ENCODE measurements at places on chromosomes 3 and 15.

DNA sequence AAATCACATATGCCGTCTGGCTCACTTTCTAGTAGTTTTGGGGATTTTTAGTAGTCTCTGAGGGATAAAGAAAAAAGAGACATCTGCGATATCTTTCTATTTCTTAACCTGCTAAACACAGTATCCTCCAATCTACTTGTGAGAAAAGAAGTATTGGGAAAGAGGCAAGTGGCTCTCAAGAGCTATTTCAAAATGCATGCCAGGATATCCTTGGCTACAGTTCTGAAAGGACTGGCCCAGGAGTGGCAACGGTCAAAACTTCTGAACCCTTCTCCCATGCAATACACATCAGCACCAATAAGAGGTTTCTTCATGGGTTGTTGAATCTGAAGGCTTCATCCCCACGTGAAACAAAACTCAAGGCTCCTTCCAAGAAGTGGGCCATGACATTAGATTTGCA, 204.0 kb upstream of the WNT5A start:
- DNase-seq: no peak

DNA sequence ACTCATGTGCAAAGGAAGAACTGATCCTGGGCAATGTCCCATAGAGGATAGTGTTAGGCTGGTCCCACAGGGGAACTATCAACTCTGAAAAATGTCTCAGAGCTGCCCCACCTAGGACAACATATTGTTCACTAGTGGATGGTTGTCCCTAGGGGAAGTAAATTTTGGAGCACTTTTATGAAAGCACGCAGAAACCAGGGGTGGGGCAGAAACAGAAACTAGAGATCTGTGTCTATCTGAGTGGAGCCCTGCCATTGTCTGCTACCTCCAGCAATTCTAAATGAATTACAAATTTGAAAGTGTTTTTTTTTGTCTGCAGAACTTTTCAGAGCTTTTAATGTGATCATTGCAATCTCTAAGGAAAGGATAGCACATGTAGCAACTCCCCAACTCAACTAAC, 357.1 kb upstream of the PROK2 start:
- no peak for DNase-seq

GRCh38 chr15:40063563-40064011, 24.6 kb upstream of the SRP14 start:
- DNase-seq: no peak

GRCh38 chr3:44280077-44280476, 38.4 kb downstream of the TOPAZ1 start:
- DNase-seq: no peak

DNA sequence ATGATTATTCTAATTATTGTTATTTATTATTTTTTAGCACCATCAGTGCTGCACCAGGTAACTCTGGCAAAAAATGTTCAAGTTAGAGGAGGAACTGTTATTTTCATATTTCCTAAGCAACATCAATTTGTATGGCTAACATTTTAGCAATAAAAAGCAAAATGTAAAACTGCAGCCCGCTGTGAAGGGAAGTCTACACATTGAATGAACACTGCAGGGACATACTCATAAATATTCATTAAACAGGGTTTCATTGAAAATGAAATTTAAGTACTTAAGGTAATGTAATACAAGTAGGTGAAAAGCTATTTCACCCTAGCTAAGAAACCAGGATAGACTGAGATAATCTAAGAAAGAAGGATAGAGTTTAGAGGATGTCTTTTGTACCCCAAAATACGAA, 532.7 kb downstream of the NLGN1 start:
- DNase-seq: no peak

- no peak for DNase-seq
These were observed 1.9 kb upstream of the MEX3B start for GRCh38 chr15:82047453-82048400.

DNA sequence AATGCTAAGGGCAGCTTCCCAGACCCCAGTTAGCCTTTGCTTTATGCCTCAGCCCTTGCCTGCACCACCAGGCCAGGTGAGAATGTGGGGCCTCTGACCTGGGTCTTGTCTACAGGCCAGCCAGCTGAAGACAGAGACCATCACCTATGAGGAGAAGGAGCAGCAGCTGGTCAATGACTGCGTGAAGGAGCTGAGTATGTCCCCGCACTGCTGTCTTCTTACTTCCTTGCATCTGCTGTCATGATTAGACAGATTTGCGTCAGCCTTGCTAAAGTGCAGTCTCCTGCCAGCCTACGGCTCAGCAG, 74.6 kb downstream of the CCK start:
- DNase-seq: no peak

DNA sequence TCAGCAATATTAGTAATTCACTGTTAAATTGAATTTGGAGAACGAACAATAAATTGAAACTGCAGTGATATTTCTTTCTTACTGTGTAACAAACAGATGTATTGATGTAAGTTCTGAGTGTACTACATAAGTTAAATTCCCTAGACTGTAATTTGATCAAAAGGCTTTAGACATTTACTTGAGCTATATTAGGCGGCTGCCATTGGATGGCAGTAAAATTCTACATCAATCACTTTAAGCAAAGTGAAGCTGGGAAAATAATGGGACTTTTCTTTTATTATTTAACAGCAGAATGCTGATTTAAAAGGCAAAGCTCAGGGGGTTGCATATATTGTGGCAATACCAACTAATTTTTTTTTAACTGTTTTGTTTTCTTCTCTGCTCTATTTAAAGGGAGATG, 212.6 kb upstream of the PLSCR5 start:
- peak; percentile 22 for DNase-seq

DNA sequence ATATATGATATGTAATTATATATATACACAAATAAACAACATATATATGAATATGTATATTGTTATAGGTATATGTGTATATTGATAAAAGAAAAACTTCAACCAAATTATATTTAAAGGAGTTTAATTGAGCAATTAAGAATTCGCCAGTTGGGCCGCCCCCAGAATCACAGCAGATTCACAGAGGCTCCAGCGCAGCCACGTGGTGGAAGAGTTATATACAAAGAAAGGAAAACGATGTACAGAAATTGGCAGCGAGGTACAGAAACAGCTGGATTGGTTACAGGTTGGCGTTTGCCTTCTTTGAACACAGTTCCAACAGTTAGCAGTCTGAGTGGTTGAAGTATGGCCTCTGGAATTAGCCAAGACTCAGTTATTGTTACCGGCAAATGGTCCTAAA, 137.3 kb upstream of the SLC24A5 start:
- no peak for DNase-seq

- DNase-seq: no peak
These were observed 74.3 kb upstream of the VGLL4 start for GRCh38 chr3:11717768-11718636.

DNA sequence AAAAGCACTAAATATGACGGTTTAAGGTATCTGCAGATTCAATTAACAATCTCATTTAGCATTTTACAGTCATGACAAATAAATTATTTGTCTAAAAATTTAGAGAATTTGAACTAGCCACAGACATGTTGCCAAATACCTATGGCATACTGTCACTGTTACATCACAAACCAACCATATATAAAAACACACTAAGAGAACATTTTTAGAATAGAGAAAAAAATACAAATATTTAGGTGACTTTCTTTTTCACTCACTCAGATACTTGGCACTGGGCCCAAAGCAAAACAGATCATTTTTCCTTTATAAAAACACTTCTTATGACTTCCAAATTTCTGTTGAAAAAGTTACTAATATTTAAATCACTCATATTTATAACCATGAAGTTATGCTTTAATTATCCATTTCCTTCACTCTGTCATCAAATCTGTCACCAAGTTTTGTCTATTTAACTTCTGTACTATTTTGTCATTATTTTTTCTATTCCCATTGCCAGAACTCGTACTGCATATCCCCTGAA, 644.7 kb downstream of the OTOL1 start:
- DNase-seq: no peak

GRCh38 chr3:140273542-140274195, 338.7 kb downstream of the CLSTN2 start:
- DNase-seq: no peak

DNA sequence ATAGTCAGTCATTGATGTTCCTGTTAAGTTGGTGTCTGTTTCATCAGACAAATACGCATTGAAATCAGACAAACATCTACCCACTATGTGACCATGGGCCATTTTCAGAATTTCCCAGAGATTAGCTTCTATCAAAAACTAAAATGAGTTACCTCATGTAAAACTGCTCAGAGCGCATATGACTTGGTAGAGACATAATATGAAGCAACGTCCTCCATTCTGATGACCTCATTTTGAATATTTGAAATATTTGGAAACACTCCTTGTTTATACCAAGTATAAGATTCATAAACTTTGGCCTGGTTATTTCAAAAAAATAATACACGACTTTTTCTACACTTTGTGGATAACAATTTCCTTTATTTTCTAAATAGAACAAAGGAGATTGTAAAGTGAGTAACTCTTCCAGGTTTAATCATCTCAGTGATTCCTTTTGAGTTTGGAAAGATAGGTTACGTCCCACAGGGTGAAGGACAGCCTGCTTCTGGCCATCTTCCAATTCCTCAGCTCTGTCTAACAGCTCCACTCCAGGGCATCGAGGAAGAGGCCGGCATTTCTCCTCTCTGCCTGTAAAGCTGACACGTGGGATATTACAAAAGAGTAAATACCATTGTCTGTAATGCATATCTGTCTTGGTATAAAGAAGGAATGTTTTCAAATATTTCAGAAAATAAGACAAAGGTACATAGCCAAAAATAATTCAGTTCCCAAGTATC, 122.6 kb downstream of the CADM2 start:
- no peak for DNase-seq

- no peak for DNase-seq
These were observed 273.6 kb downstream of the THRB start for GRCh38 chr3:24220859-24221657.

GRCh38 chr15:99496302-99496629, 69.5 kb upstream of the MEF2A start:
- no peak for DNase-seq

DNA sequence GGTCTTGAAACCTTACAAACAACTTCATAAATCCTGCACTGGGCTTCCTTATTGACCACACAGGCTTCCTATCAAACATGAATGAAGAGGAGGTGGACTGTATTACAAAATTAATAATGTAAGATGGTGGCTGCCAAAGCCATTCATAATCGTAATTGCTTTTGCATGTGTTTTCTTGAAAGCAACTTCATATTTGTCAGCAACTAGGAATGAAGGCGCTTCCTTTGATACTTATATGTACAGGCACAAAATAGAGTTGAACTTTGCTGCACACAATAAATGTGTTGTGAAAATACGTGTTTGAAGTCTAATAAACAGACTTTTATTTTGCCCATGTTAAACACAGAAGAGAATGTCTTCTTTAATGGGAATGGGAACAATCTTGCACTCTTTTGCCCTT, 72.1 kb upstream of the OXTR start:
- no peak for DNase-seq

DNA sequence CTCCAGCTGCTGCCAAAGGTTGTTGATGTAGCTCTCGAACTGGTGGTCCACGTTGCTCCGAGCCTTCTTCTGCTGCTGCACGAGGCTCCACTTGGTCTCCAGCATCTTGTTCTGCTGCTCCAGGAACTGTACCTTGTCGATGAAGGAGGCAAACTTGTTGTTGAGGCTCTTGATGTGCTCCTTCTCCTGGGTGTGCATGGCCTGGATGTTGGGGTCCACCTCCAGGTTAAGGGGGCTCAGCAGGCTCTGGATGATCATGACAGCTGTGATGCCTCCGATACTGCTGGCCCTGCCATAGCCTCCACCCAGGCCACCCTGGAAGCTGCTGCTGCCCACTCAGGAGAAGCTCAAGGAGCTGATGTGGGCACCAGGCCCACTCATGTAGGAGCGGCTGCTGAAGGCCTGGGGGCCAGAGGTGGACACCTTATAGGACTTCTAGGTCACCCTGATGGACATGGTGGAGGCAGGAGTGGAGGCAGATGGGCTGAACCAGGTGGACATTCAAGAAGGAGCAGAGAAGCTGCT, 14.9 kb upstream of the PSTPIP1 start:
- no peak for DNase-seq

- DNase-seq: peak; percentile 65
These were observed 1433.9 kb upstream of the CADM2 start for GRCh38 chr3:83524901-83525300.

GRCh38 chr3:47892286-47893040, 89.5 kb downstream of the DHX30 start:
- DNase-seq: no peak

GRCh38 chr15:78995921-78996893, 51.4 kb upstream of the CTSH start:
- no peak for DNase-seq

DNA sequence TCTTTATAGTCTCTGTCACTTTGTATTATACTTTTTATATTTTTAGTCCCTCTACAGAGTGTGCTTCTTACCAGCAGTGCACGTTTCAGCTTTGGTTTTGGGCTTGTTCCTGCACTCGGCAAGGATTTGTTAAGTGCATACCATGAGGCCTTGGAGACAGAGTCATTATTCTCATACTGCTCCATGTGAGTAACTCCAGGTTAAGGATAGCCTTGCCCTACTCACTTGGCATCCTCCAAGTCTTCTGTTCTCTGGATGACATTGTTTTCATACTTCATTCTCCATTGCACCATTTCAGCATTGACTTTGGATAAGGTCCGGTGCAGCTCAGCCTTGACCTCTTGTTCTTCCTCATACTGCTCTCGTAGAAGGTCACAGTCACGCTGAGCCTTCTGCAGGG, 96.4 kb downstream of the MYH15 start:
- no peak for DNase-seq

DNA sequence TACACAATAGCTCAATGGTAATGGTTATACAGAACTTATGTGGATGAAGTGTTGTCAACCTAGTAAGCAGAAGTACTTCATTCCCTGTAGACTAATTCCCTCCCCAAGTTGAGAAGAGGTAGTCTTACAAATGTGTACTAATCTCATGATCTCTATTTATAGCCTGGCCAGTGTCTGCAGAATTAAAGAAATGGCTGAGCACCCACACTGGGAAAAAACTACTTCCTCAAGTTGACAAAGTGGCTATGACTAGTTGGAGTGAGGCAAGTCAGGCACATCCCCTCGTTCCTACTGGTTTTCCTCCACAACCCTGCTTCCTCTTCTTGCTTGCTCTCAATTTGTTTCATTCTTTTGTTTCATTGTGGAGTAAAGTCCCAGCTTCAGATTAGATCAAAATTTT, 566.7 kb upstream of the ZNF717 start:
- DNase-seq: no peak

DNA sequence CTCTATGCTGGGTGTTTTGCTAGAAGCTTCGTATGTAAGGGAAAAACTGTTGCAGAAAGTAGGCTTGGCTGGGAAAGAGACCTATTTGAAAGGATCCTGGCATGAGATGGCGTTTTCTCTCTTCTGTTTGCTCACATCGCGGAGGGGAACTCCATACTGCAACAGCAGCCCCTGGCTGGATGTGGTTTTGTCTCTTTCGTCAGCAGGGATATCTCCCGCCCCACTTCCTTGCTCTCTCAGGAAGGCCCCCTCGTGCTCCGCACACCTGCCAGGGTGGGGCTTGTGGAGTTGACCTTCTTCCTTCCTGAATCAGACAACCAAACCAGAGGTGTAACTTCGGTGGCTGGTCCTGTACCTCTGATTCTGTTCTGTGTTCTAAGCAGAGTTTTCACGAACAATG, 26.4 kb upstream of the MYZAP start:
- no peak for DNase-seq
